ENCODE measurements at places on chromosomes 12 and 14.

- no peak for DNase-seq
Measured at GRCh38 chr14:21263284-21264024, 5.8 kb downstream of the HNRNPC start.

DNA sequence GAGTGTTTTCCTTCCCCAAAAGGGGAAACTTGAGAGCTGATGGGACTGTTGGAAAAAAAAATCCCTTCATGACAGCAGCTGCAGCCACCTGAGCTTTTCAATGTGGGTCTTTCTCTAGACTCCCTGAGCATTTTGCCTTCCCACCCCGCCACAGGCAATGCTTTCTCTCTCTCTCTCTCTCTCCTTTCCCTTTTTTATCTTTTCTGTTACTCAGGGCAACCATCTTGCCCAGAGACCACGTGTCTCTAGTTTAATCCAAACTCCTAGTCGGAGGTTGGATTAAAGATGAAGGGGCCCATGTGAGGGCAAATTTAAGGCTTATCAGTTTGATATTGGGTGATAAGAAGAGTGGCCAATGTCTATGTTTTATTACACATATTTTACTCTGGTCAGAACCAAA is 25.9 kb upstream of the B4GALNT1 start:
- no peak for DNase-seq

DNA sequence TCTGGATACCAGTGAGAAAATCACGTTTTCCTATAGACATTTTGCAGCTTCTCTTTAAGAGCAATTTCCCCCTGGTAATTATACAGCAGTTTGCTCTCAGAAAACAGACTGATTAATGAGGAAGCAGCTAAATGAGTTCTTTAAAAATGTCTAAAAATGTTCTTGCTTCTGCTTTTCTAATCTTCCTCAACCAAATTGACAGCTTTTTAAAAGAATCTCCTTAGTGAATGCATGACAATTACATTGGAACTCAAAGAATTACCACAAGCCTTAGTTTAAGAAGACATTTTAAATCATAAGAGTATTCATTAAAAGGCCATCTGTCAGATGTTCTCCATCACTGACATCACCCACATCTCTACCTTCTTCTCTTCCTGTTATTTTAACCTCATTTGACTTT is 135.8 kb upstream of the PLXNC1 start:
- DNase-seq, result no peak

DNA sequence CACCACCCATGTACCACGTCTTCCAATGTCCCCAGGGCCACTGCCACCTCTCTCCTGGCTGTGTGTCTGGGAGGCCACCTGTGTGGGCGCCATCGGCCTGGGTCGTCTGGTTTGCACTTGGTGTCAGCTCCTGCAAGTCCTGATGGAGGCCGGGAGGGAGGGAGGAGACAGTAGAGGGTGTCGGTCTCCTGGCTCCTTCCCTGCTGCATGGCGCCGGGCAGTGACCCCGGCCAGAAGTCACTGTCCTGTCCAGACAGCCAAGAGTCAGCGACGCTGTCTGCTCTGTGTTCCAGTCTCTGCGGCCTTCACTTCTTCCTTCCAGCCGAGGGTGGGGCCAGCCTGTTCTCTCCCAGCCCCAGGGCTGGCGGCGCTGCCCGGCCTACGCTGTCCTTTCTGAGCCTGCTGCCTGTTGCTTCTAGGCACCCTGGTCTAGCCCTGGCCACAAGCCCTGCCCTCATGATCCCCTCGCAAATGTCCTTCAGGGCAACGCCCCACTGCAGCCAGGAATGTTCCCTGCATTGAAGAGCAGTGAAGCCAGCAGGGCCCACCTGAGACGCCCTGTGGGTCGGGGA is 13.0 kb upstream of the LBHD2 start:
- no peak for DNase-seq

DNA sequence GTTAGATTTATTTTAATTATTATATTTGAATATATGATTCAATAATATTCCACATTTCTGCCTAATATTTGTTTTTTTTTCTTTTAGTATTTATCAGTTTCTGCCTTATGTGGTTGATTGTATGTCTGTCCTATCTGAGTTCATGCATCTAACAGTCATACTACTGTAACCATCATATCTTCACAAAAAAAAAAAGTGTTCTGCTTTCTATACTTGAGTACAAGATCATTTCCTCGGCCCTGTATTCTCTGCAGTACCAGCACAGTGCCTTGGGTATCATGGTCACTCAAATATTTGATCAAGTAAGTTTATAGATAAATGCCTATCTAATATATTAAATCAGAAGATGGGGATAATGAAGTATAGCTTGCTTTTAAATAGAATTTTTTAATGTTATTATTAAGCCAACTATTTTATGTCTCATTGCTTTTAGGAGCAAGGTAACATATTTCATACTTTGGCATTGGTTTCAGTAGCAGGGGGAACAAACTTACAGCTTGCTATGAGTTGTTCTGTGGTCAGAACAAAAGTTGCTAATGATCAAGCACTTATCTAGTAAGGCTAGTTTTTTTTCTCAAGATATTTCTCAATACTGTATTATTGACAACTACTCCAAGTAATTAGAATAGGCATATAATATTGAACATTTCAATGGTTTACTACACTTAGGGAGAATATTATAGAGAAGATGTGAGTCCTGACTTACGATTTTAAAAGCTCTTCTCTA is 290.5 kb upstream of the FBXO33 start:
- no peak for DNase-seq

GRCh38 chr12:72304751-72305150 is 32.6 kb downstream of the TRHDE start:
- DNase-seq, result no peak

GRCh38 chr12:47981496-47982260 is 18.3 kb downstream of the TMEM106C start:
- DNase-seq, result no peak

GRCh38 chr14:57833323-57833722 is 32.6 kb downstream of the SLC35F4 start:
- DNase-seq, result no peak

GRCh38 chr12:91176358-91176757 is 6.3 kb downstream of the DCN start:
- no peak for DNase-seq

- no peak for DNase-seq
Measured at GRCh38 chr14:105010891-105011291, 10.0 kb downstream of the CDCA4 start.

GRCh38 chr14:91207008-91207407 is 37.5 kb downstream of the GPR68 start:
- DNase-seq, result no peak

- DNase-seq, result no peak
Measured at GRCh38 chr14:92475451-92476187, 38.0 kb upstream of the RIN3 start.

GRCh38 chr12:77795699-77796098 is 35.0 kb upstream of the NAV3 start:
- DNase-seq, result no peak

- no peak for DNase-seq
Measured at GRCh38 chr12:15896867-15897266, 14.3 kb upstream of the DERA start.

GRCh38 chr14:105900398-105901160 is 374.2 kb downstream of the TMEM121 start:
- DNase-seq, result no peak

DNA sequence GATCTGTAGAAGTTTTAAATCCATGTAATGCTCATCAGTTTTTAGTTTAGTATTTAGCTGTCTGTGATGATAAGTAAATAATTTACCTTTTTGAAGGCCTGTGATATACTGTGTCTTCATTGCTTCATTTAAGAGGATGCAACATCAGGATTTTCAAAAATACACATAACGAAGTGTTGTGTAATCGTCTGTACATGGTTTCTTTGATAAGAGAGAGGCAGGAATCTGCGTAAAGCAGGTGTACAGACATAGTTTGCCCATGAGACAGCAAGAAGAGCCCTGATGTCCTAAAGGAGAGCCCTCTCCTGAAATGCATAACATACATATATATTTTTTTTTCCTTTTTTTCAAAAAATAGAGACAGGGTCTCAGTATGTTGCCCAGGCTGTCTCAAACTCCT is 44.8 kb downstream of the RASSF3 start:
- DNase-seq, result no peak

DNA sequence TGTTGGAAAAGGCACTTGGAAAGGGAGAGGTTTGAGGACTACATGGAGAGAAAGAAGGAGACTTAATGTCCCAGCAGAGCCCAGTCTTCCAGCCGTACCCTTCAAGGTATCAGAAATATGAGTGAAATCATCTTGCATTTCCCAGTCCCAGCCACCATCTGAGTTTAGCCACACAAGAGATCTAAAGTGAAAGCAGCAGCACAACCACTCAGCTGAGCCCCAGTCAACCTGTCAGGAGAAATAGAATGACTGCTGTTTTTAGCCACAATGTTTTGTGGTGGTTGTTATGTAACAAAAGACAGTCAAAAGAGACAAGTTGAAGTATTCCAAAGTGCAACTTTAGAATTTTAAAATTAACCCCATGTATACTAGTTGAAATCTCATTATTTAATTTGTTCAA is 28.0 kb downstream of the DERA start:
- DNase-seq, result no peak
